Activated CD4-positive, alpha-beta T cell treated with anti-CD3 and anti-CD28 coated beads, Interleukin-2, amount 50 U/mL, for 16 hours (primary cell): ENCODE measurements at places on chromosomes 2 and 18.

DNA sequence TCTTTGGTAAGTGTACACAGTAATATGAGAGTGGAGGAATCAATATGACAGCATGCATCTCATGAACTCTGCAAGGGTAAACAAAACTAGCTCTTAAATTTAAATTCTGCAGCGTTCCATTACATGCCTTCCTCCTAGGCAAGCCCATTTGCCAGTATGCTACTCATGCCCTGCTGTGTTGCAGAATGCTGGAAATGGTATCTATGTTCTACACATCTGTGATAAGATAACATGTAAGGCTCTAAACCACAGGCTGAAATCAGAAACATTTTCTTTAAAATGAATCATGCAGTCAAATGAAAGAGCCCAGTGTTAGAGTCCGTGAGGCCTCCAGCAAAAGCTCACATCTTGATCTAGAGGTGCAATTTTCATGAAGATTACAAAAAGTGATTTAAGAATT lies 112.8 kb upstream of the FN1 start:
- no peak for DNase-seq

DNA sequence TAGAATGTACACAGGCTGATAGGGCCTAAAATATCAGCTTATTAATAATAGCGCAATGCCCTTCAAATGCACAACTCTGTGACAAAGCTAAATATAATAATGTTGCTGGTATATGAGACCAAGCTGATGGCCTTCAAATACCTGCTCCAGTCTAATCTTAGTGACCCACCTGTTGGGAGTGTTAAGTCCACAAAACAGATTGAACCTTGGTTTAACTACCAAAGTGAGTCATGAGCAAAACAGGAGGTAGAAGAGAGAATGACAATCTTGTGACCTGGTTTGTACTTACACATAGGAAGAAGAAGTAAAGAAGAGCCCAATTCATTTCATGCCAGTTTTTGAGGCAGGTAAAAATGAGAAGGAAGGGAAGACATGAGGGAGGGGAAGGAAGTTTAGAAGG lies 295.0 kb downstream of the NR4A2 start:
- DNase-seq = no peak

- no peak for DNase-seq
These were observed 27.2 kb upstream of the FBLN7 start for GRCh38 chr2:112110966-112111365.

DNA sequence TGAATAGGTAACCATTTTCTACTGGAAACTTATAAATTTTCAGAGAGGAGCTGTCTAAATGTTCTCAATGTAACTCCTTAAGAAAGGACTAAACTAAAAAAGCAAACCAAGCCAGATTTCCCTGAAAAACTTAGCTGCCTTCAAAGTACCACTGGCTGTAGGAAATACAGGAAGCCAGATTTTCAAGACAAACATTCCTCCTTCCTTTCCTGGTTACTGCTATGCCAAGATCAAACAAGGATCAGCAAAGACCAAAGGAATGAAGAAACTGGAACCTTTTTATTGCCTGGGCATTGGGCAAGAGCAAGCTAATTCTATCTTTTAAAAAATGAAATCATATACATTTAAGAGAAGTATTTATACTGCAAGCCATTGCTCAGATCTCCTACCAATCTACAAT lies 212.7 kb downstream of the DYM start:
- no peak for DNase-seq

DNA sequence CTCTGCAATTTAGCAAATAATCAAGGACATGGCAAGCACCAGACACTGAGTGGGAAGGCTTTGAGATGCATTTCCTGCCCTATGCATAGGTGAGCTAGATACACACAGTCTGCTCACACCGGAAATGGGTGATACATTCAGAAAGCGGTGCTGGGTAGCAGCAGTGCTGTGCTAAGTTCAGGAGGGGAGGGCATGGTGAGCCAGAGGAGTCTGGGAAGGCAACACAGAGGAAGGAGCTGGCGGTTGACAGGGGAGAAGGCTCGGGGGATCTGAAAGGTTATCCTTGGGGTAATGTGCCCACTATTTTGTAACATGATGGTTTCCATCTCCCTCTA lies 57.4 kb upstream of the EPAS1 start:
- peak; percentile 90 for DNase-seq

- no peak for DNase-seq
These were observed 29.9 kb upstream of the RUFY4 start for GRCh38 chr2:218039171-218039570.
